ENCODE measurements at places on chromosomes 3 and 15.

DNA sequence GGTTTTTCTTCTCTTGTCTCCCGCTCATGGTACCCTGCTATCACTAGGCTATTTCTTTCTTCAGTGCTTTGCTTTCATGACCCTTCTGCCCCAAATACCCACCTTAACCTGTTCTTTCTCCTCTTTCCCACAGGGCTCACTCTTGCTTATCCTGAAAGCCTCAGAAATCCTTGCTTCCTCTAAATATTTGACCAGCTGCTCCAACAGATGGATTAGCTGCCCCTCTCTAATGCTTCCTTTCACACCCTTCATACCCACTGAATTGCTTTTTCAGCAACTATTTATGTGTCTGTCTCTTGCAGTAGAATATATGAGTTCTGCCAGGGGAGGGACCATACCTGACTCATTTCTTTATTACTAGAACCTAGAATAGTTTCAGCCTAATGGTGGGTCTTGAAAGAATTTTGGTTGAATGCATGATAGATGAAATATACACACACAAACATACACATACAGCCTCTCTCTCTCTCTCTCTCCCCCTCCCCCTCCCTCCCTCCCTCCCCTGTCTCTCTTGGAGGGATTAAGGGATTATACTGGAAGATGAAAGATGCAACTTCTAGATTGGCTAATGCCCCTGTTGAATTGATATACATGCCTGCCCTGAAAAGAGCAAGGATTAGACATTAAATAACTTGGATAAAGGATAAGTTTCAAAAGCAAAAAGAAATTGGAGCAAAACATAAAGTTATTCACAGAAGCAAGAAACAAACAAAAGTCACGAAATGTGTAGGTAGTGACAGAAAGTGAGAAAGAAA lies 95.0 kb upstream of the GADL1 start:
- DNase-seq = no peak
- H3K36me3 ChIP-seq = no peaks in the 10 kb centered on the region
- peaks cover 8% of the 10 kb centered on the region for H3K4me1 ChIP-seq
- H3K4me3 ChIP-seq = no peak overlapping the region
- peaks cover 11% of the 10 kb centered on the region for H3K27me3 ChIP-seq

GRCh38 chr15:76846782-76847181 lies 58.4 kb downstream of the SCAPER start:
- H3K4me1 ChIP-seq = peaks cover 4% of the 10 kb centered on the region
- DNase-seq = no peak
- no peak overlapping the region for H3K27ac ChIP-seq

DNA sequence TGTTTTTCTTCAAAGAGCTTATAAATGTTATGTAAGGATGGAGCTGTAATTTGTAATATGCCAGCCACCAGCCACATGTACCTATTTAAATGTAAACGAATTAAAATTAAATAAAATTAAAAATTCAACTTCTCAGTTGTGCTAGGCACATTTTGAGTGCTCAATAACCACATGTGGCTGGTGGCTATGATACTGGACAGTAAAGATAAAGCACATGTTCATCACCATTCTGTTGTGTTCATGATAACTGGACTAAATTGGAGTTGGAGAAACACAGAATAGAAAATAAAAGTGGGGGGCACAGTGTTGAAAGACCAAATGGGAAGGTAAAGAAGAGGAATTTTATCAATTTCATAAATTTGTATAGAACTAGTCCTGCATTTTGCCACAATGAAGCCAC lies 49.8 kb upstream of the DAZL start:
- no peak overlapping the region for H3K4me3 ChIP-seq
- DNase-seq = no peak
- H3K27ac ChIP-seq = no peak overlapping the region
- H3K27me3 ChIP-seq = no peaks in the 10 kb centered on the region
- no peaks in the 10 kb centered on the region for H3K4me1 ChIP-seq
- H3K36me3 ChIP-seq = no peaks in the 10 kb centered on the region

DNA sequence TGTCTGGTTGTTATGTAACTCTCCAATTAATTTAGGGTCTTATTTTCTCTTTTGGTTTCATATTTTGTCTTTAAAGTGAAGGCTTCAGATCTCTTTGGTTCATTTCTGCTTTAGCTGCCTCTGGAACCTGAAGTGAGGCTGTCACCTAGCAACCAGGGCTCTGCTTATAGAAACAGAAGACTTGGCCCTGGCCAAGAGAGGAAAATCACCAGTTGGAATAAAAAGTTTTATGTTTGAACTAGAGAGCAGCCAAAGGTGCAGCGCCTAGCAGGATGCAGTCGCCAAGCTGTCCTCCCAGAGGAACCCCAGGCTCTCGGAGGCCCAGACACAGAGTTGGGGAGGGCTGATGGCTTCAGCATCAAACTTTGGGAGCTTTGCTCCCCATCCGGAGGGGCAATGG lies 41.1 kb downstream of the LYZL4 start:
- no peak for DNase-seq
- H3K27ac ChIP-seq = no peak overlapping the region
- peaks cover 10% of the 10 kb centered on the region for H3K4me1 ChIP-seq
- no peaks in the 10 kb centered on the region for H3K36me3 ChIP-seq
- H3K27me3 ChIP-seq = peaks cover 24% of the 10 kb centered on the region
- no peak overlapping the region for H3K4me3 ChIP-seq

DNA sequence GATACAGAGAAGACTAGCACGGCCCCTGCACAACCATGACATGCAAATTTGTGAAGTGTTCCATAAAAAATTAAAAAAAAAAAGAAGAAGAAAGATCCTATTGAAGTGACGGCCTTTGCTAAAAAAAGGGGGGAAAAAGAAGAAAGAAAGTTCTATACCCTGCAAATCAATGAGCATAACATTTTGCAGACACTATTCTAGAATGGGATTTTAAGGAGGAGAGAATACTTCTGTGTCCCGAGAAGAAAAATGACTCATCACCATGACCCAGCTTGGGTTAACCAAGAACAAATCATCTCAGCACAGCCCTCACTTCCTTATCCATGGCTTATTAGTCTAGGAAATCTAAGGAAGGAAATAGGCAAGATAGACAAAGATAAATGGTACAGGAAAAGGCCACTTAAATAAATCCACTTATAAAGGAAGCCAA lies 7.4 kb upstream of the SH3BP5 start:
- no peak overlapping the region for H3K27ac ChIP-seq
- H3K4me3 ChIP-seq = no peak overlapping the region
- H3K36me3 ChIP-seq = no peaks in the 10 kb centered on the region
- no peaks in the 10 kb centered on the region for H3K4me1 ChIP-seq

- H3K4me3 ChIP-seq = no peak overlapping the region
- H3K27me3 ChIP-seq = no peaks in the 10 kb centered on the region
- peak; percentile 80 for DNase-seq
- H3K36me3 ChIP-seq = no peaks in the 10 kb centered on the region
- H3K27ac ChIP-seq = peak overlapping the region; percentile 74
Measured at GRCh38 chr3:43394041-43394554, 107.8 kb downstream of the SNRK start.

- no peaks in the 10 kb centered on the region for H3K27me3 ChIP-seq
- no peak for DNase-seq
- no peak overlapping the region for H3K27ac ChIP-seq
Measured at GRCh38 chr3:64961301-64961700, 273.5 kb upstream of the ADAMTS9 start.

- H3K36me3 ChIP-seq = peaks cover 12% of the 10 kb centered on the region
- DNase-seq = peak; percentile 87
- peaks cover 47% of the 10 kb centered on the region for H3K4me1 ChIP-seq
- peak within 1 kb of the TSS; percentile 92 for H3K27ac ChIP-seq
- H3K4me3 ChIP-seq = peak within 1 kb of the TSS; percentile 81
Measured at GRCh38 chr3:48989796-48990635, at the start of gene P4HTM. P4HTM (plus strand) TSS chr3:48990241; CDS start chr3:48990257, 16 bp downstream.

DNA sequence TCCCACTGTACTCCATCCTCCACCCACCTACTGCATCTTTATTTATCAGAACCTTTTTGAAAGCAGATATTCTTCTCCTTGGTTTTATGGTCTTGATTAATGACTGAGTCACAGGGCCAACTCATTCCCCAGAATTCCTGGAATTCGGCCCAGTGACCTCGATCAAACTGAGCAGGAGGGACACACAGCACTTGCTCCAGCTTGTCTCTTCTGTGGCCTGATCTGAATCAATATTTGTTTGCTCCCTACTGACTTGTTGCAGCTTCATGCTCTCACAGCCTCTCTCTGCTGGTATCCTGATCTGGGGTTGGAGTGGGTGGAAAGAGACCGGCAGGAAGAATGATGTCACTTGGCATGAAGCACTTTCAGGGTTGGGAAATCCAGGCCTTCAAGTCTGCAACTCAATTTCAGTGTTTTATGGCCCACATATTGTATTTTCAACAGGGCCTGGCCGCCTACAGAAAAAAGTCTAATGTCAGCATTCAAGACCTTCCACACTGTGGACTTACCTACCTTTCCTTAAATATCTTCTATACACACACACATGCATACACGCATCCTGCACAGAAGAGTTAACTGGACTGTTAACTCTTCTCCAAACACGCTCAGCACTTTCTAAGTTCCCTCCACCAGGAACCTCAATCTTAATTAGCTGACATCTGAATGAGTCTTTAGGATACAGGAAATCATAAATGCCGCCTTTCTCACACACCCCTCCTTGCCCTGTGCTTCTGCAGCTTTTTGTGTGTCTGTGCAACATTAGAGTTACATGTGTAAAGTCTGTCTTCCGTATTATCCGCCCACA lies 4.6 kb downstream of the ANXA2 start:
- peak; percentile 31 for DNase-seq
- H3K4me1 ChIP-seq = peaks cover 99% of the 10 kb centered on the region
- peak overlapping the region; percentile 88 for H3K4me3 ChIP-seq
- H3K36me3 ChIP-seq = peaks cover 17% of the 10 kb centered on the region
- no peaks in the 10 kb centered on the region for H3K27me3 ChIP-seq

DNA sequence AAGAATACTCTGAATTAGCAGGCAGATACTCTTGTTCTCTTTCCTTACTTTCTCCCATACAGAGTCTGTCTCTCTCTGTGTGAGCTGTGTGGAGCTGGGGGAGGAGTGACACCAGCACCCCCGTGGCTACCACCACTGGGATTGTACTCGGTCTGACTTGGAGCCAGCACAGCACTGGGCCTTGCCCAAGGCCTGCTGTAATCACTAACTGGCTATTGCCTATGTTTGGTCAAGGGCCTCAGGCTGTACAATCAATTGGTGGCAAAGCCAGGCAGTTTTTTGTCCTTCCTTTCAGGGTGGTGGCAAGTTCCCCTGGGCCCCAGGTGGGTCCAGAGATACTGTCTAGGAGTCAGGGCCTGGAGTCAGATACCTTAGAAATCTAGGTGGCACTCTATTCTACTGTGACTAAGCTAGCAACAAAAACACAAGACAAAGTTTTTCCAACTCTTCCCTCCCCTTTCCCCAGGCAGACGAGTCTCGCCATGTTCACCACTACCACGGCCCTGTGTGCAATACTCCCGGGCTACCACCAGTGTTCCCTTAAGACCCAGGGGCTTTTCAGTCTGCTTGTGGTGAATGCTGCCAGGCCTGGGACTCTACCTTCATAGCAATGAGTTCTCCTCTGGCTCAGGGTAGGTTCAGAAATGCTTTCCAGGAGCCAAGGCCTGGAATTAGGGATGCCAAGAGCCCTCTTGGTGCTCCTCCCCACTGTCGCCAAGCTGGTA lies 151.8 kb downstream of the KCNAB1 start:
- no peak for DNase-seq
- no peaks in the 10 kb centered on the region for H3K27me3 ChIP-seq
- no peak overlapping the region for H3K27ac ChIP-seq
- no peaks in the 10 kb centered on the region for H3K36me3 ChIP-seq

- H3K4me1 ChIP-seq = no peaks in the 10 kb centered on the region
- DNase-seq = no peak
- no peaks in the 10 kb centered on the region for H3K27me3 ChIP-seq
- H3K27ac ChIP-seq = no peak overlapping the region
- no peaks in the 10 kb centered on the region for H3K36me3 ChIP-seq
- H3K4me3 ChIP-seq = no peak overlapping the region
Measured at GRCh38 chr3:2526926-2527325, 428.3 kb downstream of the CNTN4 start.

GRCh38 chr3:21390136-21390535 lies 360.9 kb downstream of the ZNF385D start:
- H3K4me1 ChIP-seq = no peaks in the 10 kb centered on the region
- no peak for DNase-seq
- no peak overlapping the region for H3K27ac ChIP-seq
- H3K27me3 ChIP-seq = no peaks in the 10 kb centered on the region

Measured in left ventricle myocardium inferior (tissue), 1 donor.